ENCODE measurements at places on chromosomes 2 and 18.

DNA sequence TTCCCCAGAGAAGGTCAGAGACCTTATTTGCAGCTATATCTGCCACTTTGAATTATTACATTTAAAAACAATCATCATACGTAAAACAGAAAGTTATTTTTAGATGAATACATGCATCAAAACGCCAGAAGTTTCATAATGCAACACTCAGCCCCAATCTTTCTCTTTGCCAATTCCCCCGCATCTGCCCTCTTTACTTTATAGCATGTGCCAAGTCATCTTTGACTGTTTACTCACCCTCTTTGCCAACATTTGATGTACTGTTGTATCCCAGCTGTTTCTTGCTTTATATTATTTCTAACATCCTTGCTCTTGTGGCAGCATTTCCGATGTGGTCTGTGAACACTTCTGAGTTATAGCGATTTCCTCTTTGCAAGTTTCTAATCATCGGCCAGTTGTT, 86.2 kb downstream of the CRIM1 start:
- DNase-seq: no peak

DNA sequence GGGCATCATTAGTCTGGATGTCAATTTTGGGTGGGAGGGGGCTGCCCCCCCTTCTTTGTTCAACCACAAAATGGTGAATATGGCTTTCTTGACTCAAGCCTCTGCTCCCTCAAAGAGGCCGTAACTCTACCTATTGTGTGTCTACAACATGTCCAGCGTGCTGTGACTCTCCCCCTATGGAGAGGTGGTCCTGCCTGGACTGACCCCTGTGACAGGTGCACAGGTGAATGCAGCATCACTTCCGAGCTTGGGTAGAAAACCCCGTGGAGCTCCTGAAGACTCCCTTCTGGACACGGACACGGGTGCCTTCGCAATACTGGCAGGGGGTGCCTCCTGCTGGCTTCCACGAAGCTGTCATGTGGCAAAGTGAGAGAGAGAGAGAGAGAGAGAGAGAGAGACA, 397.8 kb downstream of the GALR1 start:
- DNase-seq: no peak

GRCh38 chr2:18396329-18397010, 164.0 kb downstream of the RDH14 start:
- DNase-seq: no peak

DNA sequence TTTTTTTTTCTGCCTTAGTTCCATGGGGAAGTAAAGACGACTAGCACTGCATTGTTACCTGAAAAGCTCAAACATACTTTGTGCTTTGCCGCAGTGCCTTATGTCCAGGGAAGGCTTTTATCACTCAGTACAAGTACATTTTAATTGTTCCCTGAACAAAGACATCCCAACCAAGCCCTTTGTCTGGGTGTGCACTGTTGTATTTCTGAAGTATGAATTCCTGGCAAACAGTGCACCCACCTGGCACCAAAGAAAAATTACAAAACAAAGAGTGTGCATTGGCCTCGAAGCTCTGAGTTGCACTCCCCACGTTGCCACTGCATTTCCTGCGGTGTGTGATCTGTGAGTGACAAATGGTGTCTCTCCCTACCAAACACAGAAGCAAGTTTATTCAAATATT, 858.5 kb upstream of the PIK3C3 start:
- no peak for DNase-seq

- peak; percentile 19 for DNase-seq
These were observed 137.9 kb upstream of the CXCR4 start for GRCh38 chr2:136255648-136256461.

- no peak for DNase-seq
These were observed 21.5 kb downstream of the ITGB1BP1 start for GRCh38 chr2:9401646-9402371.

DNA sequence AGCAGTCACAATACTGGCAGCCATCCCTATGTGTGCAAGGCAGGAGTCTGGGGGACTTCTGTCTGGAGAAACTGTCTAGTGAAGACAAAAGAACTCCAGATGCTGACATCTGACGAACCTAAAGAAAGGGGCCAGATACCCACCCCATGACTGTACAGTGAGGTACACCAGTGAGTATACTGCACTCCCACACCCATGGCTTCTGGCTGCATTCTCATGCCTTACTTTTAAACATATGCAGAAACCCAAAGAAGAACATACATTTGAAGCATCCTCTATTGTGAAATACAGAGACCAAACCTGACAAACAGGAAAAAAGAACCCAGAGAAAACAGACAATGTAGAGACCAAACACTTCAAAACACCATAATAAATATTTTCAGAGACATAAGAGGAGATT, 102.2 kb downstream of the ACTR3 start:
- no peak for DNase-seq

GRCh38 chr2:153495725-153496124, 17.2 kb upstream of the RPRM start:
- DNase-seq: no peak

GRCh38 chr18:48162956-48163737, 232.7 kb upstream of the SMAD2 start:
- DNase-seq: no peak

GRCh38 chr2:173240083-173240482, 114.6 kb upstream of the CDCA7 start:
- no peak for DNase-seq

- no peak for DNase-seq
These were observed 17.0 kb upstream of the RBMS1 start for GRCh38 chr2:160510617-160511016.

DNA sequence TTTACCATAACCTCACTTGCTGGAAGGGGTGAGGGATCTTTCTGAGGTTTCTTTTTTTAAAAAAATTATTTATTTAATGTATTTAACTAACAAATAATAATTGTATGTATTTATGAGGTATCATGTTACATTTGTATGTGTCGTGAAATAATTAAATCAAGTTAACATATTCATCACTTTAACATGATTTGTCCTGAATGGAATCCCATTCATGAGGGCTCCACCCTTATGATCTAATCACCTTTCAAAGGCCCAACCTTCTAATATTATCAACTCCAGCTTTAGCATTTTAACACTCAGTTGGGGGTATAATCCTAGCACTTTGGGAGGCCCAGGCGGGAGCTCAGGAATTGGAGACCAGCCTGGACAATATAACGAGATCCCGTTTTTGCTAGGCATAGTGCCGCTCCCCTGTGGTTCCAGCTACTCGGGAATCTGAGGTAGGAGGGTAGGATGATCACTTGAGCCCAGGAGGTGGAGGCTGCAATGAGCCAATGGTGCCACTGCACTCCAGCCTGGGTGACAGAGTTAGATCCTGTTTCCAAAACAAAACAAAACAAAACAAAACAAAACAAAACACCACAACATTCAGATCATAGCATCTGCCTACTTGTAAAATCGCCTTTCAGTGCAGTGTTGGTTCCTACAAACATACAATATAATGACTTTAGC, 1.1 kb upstream of the TAF4B start:
- DNase-seq: peak; percentile 17

Measured in CD4-positive, alpha-beta T cell treated with Interleukin-17A for 1 hour (primary cell).